ENCODE measurements at places on chromosomes 7 and 10.

GRCh38 chr10:2836921-2837662 lies 230.3 kb upstream of the PFKP start:
- DNase-seq = no peak

DNA sequence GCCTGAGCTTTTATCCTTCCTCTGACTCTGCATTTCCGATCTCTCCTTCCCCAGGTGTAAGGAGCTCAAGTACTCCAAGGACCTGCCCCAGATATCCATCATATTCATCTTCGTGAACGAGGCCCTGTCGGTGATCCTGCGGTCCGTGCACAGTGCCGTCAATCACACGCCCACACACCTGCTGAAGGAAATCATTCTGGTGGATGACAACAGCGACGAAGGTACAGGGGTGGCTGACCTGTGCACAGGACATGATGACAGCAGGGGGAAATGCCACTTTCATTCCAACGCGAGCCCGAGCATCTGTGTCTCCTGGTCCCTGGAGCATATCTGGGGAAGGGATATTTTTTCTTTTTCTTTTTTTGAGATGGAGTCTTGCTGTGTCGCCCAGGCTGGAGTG lies 256.2 kb downstream of the GALNT17 start:
- DNase-seq = no peak

DNA sequence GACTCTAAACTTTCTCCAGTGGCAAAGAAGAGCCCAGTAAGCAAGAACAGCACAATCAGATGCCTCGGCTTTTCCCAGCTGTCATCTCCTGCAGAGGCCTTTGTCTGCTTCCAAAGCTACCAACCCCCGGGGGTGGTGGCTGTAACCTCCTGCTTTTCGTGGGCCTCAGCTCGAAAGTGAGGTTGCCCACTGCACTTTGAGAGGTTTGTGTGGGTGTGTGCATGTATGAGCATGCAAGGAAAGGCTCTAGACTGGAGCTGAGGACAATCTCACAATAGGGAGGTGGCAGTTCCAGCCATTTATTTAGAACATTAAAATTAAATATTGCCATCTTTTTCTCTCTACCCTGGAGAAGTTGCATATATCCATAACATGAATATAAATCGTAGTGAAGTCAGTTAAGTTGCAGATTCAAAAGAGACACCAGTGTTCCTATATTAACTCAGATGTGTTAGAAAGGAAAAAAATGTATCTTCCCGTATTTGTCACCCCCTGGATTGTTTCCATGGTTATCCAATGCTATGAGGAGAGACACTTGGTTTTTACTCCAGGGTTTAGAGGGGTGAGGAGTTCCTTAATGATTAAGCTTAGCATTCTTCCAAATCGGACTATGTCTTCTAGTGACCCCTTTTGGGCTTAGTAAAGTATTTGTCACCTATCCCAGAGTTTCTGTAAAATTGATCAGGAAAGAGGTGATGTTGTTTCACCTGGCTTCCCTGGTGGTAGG lies 781.1 kb downstream of the INHBA start:
- DNase-seq = no peak

GRCh38 chr10:112755446-112756234 lies 194.4 kb upstream of the TCF7L2 start:
- no peak for DNase-seq

DNA sequence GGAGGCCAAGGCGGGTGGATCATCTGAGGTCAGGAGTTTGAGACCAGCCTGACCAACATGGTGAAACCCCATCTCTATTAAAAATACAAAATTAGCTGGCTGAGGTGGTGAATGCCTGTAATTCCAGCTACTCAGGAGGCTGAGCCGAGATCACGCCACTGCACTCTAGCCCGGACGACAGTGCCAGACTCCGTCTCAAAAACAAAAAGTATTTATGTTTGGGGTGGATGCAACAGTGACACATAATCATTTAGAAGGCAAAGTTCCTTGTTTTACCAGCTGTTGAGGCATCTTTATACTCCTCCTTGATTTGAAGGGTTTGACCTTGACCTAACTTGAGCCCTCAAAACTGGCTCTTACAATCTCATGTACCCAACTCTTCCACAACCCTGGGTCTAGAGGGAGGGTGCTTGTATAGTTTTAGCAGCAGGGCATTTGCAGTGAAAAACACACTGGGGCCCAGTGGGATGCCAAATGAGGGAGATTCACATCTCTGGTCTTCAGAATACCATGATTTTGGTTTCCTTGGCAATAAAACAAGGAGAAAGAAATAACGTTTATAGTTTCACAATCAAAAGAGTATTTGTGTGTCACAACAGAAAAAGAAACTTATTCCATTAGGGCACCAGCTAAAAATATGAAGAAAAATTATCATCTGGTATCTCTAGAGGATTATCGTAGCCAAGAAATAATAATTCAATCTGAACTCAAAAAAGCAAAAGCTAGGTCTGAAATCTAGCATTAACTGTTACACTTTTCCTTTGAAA lies 14.2 kb upstream of the TMEM254 start:
- DNase-seq = no peak

DNA sequence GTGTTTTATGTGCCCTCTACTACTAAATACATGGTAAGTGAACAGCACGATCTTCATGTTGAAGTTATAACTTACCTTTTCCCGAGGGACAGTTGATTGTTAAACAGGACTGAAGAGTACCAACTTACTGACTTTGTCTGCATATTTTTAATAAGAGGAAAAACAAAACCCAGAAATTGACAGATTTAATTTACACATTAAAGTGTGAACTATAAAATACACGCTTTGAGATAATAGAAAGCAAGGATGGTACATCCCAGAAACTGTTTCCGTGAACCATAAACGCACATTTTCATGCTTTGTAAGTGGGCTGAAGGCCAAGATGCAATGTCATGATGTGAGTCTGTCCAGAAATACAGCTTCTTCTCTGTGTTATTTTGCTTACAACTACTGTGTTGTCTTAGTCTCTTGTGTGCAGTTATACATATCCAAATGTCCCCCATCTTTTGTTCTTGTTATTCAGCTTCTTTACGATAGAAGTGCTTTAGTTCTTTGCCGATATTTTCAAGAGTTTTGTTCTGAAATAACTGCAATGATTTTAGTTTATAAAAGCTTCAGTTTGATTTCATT lies 190.1 kb downstream of the MLLT10 start:
- DNase-seq = no peak

DNA sequence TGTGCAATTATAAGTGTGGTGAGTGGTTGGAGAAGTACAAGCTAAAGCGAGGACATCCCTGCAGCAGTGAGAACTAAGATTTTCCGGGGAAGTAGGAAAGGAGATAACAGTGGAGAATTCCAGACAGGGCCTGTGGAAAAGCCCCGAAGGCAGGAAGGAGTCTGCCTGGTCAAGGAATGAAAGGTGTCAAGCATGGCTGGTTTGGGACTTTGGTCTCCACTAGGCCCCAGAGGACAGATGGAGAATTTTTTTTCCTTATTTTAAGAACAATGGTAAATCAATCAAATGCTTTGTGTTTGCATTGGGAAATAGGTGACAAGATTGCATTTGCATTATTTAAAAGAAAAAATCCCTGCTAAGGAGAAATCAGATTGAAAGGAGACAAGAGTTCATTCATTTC lies 3.2 kb upstream of the CEP55 start:
- no peak for DNase-seq

DNA sequence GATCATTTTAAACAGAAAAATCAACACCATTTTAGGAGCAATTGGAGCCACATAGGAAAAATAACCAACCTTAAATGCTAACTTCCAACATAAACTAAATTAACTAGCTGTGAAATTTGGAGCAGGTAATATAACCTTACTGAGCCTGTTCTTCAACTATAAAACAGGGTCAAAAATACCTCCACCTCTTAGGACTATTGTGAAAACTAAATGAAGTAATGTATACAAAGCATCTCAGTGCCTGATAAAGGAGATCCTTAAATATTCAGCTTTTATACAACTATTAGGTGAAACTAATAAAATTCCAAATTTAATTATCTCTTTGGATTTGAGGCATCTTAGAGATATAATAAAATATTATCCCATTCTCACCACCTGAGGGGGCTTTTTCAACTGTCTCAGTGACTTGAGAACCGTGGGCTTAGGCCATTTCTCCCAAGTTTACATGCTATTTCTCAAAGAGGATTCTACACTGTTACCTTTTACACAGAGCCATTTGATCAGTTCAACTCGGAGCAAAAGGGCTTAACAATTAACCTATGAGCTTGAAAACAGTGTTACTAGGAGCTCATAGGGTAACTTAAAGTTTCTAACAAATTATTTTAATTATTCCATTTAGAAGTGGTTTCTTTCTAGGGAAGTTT lies 165.0 kb upstream of the ASAH2 start:
- DNase-seq = no peak

DNA sequence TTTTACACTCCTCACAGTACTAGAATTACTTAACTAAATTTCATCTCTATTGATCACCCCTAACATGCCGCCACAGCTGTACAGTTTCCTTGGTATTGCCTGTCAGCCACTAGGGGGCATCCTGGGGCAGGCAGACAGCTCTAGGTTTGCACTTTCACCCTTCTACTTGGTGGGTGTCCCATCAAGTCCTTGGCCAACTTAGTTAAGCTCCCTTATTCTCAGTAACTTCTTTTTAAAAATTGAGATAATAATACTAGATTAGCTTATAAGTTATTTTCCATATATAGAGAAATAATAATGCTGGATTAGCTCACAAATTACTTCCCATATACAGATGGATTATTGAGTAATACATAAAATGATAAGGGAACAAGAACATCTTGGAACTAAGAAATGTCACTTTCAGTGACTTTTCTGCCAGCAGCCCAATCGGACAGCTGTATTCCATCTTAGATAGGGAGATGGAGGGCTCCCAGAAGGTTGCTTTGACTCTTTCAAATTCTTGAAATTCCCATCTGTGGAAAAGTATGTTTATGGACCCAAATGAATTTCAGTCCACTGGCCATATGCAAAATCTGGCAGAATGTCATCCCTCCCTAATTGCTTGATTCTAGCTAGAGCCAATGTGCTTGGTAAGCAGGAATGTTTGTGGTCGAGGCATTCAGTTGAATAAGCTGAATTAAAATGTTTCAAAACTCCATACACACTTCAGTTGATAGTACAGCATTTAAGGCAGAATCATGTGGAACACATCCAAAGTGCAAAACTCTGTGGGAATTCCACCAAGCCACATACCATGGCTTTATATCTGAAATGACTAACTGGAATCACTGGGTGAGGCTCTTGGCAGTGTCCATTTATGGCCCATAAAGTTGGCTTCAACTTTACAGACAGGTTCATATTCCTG lies 309.7 kb downstream of the CSTF2T start:
- DNase-seq = no peak

DNA sequence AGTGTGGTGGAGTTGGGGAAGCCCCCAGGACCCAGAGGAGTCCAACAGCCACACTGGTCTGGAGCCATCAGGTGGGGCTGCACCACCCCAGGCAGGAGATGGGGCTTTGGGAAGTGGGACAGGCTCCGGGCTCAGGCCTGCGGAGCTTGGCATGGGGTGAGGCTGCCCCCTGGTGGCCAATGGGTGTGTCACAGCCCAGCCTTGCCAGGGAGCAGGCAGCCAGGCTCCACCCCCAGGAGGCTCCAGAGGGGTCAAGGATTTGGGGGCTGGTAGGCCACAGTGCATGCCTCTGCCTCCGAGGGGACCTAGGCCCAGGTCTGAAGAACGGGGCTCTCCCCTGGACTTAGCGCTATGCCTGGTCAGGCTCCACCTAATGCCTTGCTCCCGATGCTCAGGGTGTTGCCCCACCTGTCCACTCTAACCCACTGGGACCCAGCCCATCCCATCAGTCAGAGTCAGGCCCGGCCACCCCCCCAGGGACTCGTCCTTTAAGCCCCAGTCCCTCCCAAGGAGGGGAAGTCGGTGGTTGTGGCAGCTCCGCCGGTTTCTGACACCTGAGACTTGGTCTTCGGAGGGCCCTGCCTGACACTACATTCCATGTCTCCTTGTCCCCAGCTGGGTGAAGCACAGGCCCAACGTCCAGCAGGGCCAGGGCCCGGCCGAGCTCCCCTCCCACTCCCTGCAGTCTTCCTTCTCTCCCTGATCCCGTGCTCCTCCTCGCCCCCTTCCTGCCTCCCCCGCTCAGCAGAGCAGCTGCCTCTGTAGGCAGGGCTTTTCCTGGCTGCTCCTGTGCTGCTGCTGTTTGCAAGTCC lies 11.3 kb upstream of the SAMD8 start:
- peak; percentile 87 for DNase-seq

DNA sequence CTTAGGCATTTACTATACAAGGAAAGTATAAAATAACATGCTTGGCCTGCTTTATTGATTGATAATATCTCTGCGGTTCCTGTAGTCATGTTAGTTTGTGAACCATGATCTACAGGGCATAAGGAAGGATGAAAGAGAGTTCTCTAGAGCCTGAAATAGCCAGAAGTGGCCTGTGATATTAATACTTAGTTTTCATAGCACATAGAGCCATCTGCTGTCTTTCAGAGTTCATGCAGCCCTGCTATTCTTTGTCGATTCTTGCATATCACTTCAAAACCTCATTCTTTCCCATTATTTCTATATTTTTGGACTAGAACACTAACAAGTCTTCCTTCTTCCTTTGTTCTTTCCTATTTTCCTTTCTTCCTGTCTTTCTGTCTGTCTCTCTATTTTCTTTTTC lies 26.4 kb upstream of the PRKG1 start:
- no peak for DNase-seq

DNA sequence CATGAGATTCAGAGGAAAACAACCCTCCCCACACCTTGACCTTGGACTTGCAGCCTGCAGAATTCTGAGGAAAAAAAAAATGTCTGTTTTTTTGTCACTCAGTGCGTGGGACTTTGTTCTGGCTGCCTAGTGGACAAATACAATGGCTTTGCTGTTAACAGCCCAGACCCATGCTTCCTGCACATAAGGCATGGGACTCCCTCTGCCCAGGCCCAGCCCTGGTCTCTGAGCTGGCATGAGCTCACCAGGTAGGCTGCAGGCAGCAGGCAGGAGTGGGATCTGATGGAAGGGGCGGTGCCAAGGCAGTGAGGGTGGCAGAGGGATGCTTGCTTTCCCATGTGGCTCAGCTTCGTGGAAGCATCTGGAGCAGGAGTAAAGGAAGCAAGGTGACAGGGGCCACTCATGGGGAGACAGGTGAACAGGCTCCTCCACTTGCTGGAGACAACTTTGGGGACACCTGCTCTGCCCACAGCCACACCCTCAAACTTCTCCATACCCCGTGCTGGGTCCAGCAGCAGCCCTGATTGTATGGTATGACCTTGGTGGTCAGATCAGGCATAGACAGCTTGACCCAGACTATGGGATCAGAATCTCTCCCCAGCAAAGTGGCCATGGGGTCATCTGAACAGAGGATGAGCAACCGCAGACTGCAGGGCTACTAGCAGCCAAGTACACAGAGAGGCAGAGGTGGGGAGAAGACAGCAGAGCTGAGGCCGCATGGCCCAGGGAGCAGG lies 27.0 kb downstream of the ANXA8 start:
- DNase-seq = no peak

DNA sequence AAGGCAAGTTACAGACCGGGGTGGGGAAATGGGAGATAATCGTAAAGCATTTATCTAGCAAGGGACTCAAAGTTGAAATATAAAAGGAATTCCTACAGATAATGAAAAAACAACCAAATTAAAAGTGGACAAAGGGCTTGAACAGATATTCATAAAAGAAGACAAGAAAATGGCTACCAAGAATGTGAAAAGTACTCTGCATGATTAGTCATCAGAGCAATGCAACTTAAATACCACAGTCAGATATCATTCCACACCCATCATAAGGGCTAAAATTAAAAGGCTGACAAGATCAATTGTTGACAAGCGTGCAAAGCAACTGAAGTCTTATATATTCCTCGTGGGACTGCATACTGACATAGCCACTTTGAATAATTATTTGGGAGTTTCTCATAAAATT lies 124.6 kb upstream of the RSU1 start:
- DNase-seq = no peak
